D721Med (cell line): ENCODE measurements at places on chromosomes 12 and 14.
A peak's percentile ranks its signal among the peaks of the same experiment; 100 is the strongest.

DNA sequence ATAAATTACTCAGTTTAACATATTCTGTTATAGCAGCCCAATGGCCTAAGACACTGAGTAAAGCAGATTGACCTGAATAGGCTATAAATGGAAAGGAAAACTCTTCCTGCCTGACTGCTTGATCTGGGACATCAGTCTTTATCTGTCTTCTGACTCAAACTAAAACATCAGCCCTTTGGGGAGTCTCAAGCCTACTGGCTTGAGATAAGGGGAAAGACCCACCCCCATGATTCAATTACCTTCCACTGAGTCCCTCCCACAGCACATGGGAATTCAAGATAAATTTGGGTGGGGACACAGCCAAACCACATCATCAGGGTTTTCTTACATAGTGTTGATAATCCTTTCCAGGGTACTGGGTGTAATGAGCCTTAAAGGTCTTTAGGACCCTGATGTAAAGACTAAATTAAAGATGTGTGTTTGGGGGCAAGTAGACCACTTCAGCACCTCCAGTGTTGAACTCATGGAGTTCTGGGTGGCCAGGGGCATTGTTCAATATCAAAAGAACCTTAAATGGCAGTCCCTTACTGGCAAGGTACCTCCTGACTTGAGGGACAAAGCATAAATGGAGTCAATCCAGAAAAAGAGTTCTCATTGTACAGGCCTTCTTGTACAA, 67.8 kb downstream of the TSHR start:
- no peak for DNase-seq

- DNase-seq, result no peak
Observed at GRCh38 chr12:23055004-23055403, 430.0 kb downstream of the ETNK1 start.

GRCh38 chr12:120172053-120172452, 22.5 kb downstream of the GCN1 start:
- no peak for DNase-seq

DNA sequence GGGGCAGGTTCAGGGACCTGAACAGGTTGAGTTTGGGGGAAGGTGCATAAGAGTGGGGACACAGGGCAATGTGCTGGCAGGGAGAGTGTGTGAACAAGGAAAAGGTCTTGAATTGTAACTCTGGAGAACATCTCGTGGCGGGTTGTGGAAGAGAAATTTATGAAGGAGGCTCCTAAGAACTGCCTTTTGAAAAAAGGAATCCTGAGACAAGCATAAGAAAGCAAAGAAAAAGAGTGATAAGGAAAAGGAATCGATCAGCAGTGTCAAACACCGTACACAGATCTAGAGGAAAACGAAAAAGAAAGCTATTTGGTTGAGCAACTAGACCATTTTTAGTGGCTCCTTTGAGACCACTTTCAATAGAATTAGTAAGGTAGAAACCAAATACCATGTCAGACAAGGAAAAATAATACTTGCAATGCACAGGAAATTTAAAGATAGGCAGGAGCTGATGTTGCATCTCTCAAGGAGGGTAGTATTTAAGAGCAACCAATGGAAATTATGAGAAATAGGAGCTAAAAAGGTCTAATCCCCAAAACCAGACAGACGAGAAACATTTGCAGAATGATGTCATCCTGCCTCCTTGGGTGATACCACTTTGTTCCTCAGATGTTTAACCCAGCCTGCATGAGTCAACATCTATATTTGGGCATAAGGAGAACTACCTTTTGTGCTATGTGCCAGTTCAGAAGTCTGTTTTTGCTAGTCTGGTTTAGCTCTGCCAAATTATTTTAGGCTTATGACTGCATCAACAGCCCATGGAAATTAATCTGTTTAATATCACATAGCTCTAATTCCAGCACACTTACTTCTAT, 64.5 kb upstream of the STK38L start:
- no peak for DNase-seq

DNA sequence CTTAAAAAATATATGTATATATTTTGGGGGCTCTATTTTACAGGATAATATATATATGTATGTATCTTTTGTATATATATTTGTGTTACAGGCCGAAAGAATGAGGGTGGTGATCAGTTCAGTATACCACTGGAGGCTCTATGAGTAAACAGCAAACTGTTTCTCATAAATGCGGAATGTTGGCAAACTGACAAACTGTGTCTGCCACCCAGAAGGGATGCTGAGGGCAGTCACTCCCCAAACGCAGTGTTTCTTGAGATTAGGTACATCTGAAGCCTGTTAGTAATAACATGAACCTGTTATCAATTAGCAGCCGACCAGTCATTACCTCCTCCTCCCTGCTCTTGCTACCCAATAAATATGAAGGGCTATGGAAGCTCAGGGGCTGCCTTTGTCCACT, 20.8 kb downstream of the TNFAIP2 start:
- DNase-seq, result no peak

- peak; percentile 58 for DNase-seq
Observed at GRCh38 chr12:130689408-130690405, 26.4 kb downstream of the RIMBP2 start.

- no peak for DNase-seq
Observed at GRCh38 chr12:111377440-111377839, 8.5 kb upstream of the PHETA1 start.

DNA sequence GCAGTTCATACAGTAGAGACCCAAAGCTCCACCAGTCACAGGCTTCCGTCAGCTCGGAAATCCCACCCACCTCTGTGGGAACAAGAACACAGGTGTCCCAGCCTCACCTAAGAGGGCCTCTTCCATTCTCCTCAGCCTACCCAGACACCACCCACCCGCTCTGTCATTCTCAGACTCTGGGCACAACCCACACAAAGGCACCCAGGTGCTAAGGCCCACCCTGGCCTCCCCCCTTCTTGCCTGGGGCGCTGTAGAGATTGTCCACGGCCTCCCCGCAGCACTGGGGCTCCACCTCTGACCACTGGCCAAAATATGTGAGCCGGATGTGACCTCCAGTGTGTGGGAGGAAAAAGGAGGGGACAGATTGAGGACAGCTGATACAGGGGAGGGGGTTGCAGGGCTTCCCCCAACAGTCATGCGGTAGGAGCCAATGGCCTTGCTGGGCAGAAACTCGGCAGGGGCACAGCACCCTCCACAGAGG, 14.2 kb downstream of the RPS6KL1 start:
- no peak for DNase-seq

- no peak for DNase-seq
Observed at GRCh38 chr12:5868625-5869295, 76.3 kb downstream of the ANO2 start.

- DNase-seq, result no peak
Observed at GRCh38 chr12:79508622-79509021, 182.1 kb downstream of the PAWR start.

DNA sequence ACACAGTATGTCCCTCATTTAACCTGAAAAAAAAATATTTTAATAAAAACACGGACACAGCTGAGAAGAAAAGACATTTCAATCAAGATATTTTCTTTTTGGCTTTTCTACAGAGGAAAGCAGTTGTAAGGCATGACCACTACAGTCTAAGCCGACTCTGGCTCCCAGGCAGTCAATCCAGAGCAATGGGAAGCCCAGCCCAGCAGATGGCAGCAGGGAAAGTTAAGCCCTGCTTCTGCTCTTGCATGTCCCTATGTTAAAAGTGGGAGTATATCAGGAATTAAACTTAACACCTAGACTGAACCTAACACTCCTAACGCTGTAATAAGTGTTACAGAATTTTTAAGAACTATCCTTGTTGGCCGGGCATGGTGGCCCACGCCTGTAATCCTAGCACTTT, 19.5 kb upstream of the HAL start:
- DNase-seq, result no peak
